ENCODE measurements at places on chromosomes 7 and 10. TPM values are rescaled to one million over a fixed set of nuclear protein-coding genes. Genes with fewer than 3 reads are reported as not detected.

DNA sequence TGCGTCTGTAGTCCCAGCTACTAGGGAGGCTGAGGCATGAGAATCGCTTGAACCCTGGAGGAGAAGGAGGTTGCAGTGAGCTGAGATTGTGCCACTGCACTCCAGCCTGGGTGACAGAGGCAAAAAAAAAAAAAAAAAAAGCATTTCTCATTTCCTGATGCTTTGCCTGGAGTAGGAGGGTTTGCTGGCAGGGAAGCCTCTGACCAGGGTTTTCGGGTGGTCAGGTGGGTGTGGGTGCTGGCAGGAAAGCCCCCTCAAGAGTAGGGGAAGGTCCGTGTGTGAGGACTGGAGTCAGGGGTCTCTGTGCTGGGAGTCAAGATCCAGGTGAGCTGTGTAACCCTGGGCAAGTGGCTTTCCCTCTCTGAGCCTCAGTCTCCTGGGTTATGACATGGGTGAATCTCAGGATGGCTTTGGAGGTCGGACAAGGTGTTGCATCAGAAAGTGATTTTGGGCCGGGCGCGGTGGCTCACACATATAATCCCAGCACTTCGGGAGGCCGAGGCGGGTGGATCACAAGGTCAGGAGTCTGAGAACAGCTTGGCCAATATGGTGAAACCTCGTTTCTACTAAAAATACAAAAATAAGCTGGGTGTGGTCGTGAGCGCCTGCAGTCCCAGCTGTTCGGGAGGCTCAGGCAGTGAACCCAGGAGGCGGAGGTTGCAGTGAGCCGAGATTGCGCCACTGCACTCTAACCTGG, 3.2 kb downstream of the AMZ1 start:
- DNase-seq: no peak

DNA sequence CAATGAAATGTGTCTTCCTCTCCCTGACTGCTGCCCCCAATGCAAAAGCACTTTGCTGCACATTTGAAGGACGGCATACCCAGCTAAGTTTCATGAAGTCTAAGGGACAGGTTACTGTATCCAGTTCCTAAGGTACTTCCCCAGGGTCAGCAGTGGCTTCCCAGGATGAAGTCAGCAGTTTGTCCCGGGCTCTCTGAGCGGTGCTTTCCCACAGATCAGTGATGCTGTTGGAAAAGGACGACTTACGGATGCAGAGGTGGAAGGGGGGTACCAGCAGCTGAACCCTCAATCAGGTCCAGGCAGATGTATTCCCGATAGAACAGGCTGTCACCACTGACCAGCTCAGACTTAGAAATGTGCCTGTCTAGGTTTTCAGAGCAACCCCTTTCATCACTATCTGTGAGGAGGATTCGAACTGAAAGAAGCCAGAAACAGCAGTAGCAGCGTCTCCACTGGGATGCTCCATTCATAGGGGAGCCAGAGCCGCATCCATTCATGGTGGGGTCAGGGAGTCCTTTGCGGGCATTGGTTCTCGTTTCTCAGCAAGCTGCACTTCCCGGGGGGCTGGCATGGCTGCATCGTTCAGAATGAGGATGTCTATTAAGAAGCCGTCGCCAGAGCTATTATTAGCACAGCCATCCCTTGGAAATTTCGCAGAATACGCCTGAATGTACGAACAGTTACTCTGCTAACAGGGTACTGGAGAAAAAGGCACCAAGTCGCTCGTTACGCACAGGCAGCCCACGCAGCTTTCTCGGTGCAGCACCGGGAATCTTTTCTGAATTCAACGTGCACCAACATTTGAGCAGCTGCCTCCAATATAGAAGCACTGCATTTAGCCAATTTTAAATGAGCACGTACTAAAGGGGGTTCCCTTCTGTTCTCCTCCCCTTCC, 303.7 kb downstream of the PRPF18 start:
- DNase-seq: no peak

GRCh38 chr10:122878799-122879338, 512 bp downstream of the FAM24B start:
- DNase-seq: no peak

DNA sequence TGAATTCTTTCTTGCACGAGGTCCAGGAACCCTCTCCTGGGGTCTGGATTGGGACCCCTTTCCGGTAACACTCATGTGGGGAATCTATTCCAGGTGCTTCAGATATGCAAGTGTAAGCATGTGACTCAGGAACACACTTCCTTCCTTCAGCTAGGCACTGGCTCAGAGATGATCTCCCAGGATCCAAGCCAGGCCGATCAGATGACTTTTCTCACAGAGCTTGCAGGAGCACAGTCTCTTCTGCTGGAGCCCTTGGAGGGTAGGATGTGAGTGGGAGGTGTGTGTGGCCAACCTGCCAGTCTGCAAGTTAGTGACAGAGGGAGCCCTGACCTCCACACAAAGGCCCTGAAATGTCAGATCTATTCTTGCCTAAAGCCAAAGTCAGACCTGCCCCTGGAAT, 108.3 kb downstream of the CPXM2 start:
- DNase-seq: no peak

DNA sequence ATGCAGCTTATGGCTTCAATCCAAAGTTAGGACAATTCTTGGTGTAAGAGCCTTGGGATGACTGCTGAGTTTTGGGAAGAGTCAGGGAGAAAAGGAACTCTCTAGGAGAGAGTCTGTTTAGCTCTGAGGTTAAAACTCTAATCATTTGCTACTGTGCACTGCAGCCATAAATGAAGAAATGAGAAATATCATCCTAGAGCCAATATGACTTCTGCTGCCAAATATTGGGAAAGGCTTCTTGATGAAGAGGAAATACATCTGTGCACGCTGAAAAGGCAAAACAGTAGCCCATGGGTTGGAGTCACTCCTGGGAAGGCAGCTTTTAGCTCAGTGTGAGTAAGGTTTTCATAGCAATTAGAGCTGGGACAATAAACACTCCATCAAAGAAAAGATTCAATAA, 308.8 kb downstream of the SFMBT2 start:
- DNase-seq: no peak

DNA sequence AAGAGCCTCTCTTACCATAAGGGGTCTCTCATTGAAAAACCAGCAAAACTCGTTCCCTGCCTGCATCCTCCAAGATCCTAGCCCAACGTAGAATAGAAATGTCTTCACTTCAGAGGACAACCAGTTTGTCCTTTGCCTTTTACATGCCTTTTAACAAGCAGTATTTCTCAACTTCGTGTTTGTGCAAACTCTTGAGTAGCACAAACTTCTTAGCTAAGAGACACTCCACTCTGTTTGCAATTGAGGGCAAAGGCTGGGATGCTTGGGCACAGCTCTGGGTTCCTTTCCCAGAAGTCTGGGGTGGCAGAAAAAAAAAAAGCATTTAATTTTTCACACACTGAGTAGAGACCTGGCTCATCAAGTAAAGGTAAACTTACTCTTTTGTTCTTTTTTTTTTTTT, 19.5 kb upstream of the KCTD7 start:
- no peak for DNase-seq

Gene AGMO
- total RNA-seq: 0.60 TPM

Gene ARPC1B
- 187 TPM for total RNA-seq

Gene PALD1
- total RNA-seq: 0.29 TPM

DNA sequence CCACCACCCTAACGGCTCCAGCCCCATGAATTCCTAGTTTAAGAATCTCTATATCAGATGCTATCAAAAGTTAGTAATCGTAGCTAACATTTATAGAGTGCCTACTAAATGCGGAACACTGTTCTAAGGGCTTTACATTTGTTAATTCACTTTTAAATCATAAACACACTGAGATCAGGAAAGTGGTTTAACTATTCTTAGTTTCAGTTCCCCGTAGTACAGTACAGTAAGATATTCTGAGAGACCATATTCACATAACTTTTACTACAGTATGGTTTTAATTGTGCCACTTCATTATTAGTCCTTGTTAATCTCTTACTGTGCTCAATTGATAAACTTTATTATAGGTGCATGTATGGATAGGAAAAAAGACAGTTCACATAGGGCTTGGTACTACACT, 22.5 kb downstream of the SYPL1 start:
- DNase-seq: no peak

- DNase-seq: no peak
Observed at GRCh38 chr10:80152820-80153219, 20.3 kb downstream of the PLAC9 start.

DNA sequence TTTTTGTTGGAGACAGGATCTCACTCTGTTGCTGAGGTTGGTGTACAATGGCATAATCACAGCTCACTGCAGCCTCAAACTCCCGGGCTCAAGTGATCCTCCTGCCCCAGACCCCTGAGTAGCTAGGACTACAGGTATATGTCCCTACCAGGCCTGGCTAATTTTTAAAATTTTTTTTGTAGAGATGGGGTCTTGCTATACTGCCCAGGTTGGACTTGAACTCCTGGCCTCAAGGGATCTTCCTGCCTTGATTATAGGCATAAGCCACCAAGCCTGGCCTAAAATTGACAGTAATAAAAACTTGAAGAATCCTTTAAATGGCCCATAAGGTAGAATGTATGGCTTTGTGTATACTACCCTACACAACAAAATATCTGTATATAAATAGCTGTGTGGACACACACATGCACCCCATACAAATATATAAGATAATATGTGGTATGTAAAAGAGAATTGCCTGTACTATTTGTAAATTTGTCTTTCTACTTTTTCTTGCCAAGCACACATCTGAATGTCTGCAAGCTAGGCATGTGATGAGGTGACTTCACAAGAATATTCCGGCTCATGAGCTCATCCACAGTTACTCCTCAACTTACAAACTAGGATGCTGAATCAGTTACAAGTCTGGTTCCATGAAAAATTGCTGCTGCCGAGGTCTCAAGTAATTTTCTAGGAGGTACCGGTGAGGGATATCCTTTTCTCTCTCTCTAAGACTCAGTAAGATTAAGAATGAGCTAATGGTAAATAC, 26.6 kb downstream of the POLR3A start:
- no peak for DNase-seq

- peak; percentile 69 for DNase-seq
Observed at GRCh38 chr7:1536743-1537534, 6.4 kb downstream of the MAFK start.

- no peak for DNase-seq
Observed at GRCh38 chr10:88544140-88544870, 38.8 kb downstream of the RNLS start.

Gene DDC
- total RNA-seq: not detected

Gene OPN1SW
- total RNA-seq: not detected

GRCh38 chr7:5491251-5492019, 67.8 kb upstream of the TNRC18 start:
- DNase-seq: no peak

Gene SLC29A4
- 1.2 TPM for total RNA-seq

DNA sequence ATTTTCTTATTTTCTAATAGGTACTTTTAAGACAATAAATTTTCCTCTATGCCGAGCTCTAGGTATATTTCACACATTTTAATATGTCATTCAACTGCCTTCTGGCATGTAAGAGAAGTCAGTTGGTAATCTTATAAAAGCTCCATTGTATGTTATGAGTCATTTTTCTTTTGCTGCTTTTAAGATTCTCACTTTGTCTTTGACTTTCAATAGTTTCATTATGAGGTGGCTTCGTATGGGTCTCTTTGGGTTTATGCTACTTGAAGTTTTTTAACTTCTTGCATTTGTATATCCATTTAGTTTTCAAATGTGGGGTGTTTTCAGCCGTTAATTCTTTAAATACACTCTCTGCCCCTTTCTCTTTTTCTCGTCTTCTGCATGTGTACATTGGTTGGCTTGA, 80.5 kb downstream of the ABCA13 start:
- DNase-seq: no peak

DNA sequence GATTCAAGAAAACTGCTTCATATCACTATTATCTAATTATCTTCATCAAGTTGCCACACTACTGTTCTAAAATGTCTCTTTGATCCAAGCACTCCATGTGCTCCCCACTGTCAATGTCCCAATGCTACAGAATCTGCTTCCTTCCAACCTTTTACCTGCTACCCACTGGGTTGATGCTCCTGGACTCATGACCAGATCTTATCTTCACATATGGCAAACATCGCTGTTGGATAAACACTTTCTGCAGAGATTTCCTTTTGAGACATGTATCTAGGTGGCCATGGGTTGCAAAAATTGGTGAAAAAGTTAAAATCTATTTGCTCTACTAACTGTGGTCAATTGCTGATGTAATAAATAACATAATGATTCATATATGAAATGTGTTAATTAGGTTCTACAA, 24.5 kb upstream of the SEMA3C start:
- no peak for DNase-seq

- no peak for DNase-seq
Observed at GRCh38 chr7:115748123-115748738, 282.3 kb downstream of the TFEC start.

DNA sequence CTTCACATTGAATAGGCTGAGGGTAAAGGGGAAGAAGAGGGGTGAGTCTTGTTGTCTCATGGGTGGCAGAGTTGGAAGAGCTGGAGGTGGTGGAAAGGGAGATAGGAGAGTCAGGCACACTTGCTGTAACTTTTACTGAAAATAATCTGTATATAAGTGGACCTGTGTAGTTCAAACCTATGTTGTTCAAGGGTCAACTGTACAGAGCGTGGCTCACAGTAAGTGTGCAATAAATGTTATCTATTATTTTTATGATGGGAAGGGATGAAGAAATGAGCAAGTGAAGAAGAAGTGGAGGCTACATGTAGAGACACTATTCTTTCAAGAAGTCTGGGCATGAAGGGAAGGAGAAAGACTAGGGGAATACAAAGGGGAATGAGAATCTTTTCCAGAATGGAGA, 71.5 kb upstream of the FAM133B start:
- DNase-seq: no peak

DNA sequence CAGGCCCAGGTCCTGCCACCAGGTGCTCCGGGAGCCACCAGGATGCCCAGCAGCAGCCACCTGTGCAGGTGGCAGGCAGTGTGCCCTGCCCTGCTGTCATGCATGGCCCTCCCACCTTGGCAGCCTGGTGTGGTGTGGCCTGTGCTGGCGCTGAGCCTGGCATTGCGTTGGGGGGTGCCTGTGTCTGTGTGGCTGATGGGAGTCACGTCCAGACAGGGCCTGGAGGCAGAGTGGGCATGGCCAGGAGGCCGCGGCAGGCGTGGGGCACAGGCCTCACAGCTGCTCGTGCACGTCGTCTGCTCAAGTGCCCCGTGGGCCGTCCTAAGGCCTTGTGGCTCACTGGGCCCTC, 8.7 kb downstream of the TTYH3 start:
- DNase-seq: no peak

- DNase-seq: no peak
Observed at GRCh38 chr10:24343686-24344085, 134.7 kb downstream of the KIAA1217 start.

All from K562 (cell line).